ENCODE measurements at places on chromosomes 1 and 21.

DNA sequence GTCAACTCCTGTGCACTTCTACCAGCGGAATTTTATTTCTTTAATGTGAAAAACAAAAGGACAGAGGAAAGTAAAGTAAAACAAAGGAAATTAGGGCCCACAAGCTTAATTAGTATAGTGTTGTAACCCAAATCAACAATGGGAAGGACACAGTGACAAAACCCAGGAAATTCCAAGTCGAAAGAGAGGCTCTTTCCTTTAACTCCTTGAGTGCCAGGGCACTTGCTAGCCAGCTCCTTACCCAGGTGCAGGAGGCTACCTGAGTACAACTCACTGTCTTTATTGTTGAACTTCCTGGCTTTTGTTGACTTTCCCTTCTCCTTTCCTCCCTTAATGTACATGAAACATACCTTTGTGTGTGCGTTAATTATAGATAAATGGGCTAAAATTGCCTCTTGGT lies 55.0 kb downstream of the PEX14 start:
- DNase-seq, result no peak

GRCh38 chr1:187517546-187517945 lies 688.8 kb downstream of the PLA2G4A start:
- no peak for DNase-seq

DNA sequence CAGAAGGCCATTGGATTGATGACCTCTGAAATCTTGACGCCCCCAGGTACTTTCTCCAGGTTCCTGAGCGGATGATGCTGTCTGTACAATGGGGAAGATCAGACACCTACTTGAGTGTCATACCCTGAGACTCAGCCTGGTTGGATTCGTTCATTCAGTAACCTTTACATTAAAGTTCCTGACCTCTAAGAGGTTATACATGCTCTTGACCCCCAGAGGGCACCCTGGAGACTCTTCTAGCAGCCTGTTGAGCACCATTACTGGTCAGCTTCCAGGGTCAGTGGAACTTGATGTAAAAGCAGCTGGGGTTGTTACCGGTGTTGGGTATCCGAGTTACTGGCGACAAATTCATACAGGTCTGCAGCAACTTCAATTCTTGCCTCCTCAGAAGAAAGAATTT lies 114.3 kb upstream of the ZNF678 start:
- peak; percentile 12 for DNase-seq

GRCh38 chr1:46790446-46791101 lies 8.3 kb upstream of the CYP4B1 start:
- no peak for DNase-seq

GRCh38 chr1:206593351-206593925 lies 18.8 kb downstream of the EIF2D start:
- no peak for DNase-seq

- DNase-seq, result no peak
Measured at GRCh38 chr1:62288224-62288623, 31.0 kb downstream of the KANK4 start.

DNA sequence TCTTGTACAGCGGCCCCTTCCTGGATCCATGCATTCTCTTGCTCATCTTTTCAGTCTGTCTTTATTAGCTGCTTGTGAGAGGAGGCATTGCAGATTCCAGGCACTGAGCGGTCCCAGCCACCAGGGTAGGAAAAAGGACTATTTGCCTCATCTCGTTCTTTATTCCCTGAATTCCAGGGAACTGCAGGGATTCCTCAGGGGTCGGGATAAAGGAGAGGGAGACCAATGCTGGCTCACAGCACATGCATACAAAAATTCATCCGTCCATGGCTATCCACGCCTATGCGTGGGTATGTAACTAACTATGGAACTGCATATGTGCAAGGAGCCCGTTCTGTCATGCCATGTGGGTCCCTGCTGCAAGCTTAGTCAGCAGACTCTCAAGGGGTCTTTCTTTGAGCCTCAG lies 879 bp upstream of the PLPPR5 start:
- DNase-seq, result no peak

- DNase-seq, result peak; percentile 67
Measured at GRCh38 chr1:2381741-2382620, 9.4 kb downstream of the MORN1 start.

DNA sequence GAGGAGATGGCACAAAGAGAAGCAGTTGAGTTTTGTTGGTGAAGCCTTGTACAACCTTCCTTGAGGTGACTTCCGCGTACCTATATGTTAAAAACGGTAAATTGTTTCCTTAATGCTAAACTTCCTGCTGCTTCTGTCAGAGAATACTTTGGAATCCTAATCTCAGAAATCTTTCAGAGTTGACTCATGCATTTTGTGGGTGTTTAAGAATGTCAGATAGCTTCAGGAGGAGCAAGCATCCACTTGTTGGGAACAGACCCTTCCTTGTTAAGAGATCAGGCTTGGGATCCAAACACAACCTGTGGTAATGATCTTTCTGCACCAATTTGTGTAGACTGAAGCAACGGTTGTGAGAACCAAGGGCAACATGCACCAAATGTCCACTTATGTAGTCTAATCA lies 29.5 kb downstream of the AK4 start:
- DNase-seq, result no peak

DNA sequence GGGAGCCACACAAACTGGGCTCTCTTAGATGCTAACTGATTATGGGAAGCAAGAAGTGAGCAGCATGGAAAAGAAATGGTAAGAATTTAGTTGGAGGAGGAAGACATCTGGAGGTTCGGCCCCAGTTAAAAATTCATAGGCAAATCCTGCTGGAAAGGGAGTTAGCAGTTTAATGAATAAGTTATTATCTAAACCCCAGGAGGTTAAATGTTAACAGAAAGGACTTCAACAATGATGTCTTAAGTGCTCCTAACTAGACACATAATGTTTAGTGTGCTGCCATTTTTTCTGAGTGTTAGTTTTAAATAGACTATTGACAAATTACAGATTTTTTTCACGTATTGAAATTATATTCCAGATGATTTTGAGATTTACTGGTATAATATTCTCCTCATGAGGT lies 1265.3 kb upstream of the ADGRL2 start:
- no peak for DNase-seq

- DNase-seq, result no peak
Measured at GRCh38 chr1:37822906-37823815, 15.2 kb upstream of the YRDC start.

DNA sequence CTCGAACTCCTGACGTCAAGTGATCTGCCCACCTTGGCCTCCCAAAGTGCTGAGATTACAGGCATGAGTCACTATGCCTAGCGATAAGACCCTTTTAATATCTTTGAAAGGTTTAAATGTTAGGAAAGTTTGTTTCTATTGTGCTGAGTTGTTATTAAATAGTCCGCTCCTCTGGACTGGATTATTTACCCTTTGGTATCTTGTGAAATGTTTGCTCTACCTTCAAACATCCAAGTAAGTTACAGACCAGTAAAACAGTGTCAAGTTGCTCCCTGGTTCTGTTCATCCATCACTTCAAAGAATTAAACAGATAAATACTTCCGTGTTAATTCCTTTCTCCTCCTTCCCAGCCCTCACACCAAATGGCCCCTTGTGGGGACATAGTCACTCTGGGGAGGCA lies 44.8 kb downstream of the CASQ2 start:
- DNase-seq, result no peak

GRCh38 chr21:33949516-33950430 lies 34.2 kb upstream of the ATP5PO start:
- peak; percentile 66 for DNase-seq

DNA sequence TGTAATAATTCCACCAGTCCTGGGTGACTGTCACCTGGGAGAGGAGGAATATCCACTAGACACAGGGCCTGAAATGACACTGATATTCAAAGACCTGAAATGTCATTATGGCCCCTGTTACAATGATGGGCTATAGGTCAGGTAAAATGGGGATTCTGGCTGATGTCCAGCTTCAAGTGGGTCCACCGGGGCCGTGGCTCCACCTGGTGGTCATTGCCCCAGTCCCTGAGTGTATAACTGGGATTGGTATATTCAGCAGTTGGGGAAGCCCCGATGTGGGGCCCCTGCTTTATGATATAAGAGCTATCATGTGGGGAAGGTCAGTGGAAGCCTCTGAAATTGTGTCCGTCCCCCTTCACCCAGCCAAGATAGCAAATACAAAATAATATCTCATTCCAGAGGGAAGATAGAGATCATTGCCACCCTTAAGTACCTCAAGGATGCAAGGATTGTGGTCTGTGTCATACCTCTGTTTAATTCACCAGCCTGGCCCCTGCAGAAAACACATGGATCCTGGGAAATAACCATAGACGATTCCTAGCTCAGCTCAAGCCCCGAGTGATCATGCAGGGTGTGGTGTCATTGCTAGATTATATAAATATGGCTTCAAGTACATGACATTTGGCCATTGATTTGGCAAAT lies 19.4 kb downstream of the PLEKHO1 start:
- peak; percentile 31 for DNase-seq

DNA sequence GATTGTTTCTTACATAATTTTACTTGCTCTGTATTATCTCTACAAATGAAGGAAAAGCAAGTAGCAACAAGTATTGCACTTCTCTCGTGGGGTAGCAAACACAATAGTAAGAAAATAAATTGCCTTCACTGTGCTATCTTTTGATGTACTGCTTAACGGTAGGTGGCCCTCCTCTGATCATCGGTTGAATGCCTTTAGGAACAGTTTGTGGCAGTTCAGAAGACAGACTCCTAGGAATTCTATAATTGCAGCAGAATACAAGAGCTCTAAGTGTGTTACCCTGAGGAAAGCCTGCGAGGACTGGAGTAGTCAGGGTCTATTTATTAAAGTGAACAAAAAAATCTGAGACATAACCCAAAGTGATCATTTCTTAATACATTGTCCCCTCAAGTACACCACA lies 1135.9 kb downstream of the KCNT2 start:
- DNase-seq, result no peak

DNA sequence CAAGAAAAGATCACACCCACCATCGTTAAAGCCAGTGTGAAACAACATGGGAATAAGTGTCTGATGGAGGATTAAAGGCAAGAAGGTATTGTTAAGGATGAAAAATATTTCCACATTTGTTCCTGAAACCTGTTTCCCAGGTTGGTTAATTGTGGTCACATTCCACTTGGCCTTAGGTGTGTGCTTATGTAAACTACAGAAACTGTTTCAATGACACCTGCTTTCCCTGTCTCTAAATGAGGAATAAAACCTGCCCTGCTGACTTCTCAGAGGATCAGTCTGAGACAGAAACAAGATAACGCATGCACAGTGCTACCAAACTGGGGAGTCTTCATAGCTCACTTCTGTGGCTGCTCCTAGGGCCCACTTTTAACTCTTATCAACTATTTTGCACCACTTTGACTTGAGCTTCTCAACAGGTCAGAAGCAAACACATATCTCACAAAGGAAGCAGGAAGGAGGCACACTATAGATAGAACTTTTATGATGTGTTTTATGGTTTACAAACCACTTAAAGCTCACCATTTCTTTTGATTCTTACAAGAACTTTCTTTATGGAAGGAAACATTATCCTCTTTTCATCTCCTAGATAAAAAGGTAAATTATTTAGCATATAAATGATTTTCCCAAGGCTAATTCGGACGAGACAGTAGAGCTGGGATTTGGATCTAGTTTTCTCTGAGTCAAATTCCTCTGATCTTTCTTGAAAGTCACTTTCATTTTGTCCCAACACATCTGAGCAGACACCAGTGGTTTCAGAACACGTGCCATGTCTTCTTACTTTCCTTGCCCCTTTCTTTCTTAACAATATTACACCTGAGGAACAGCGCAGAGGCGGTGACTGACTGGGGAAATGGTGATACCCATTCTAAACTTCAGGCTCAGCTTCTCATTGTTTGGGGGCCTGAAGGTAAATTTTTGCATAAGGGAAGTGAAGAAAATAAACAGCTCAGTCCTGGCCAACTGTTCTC lies 33.4 kb downstream of the CYP2J2 start:
- DNase-seq, result no peak

- no peak for DNase-seq
Measured at GRCh38 chr1:245898581-245898980, 608.5 kb downstream of the SMYD3 start.

DNA sequence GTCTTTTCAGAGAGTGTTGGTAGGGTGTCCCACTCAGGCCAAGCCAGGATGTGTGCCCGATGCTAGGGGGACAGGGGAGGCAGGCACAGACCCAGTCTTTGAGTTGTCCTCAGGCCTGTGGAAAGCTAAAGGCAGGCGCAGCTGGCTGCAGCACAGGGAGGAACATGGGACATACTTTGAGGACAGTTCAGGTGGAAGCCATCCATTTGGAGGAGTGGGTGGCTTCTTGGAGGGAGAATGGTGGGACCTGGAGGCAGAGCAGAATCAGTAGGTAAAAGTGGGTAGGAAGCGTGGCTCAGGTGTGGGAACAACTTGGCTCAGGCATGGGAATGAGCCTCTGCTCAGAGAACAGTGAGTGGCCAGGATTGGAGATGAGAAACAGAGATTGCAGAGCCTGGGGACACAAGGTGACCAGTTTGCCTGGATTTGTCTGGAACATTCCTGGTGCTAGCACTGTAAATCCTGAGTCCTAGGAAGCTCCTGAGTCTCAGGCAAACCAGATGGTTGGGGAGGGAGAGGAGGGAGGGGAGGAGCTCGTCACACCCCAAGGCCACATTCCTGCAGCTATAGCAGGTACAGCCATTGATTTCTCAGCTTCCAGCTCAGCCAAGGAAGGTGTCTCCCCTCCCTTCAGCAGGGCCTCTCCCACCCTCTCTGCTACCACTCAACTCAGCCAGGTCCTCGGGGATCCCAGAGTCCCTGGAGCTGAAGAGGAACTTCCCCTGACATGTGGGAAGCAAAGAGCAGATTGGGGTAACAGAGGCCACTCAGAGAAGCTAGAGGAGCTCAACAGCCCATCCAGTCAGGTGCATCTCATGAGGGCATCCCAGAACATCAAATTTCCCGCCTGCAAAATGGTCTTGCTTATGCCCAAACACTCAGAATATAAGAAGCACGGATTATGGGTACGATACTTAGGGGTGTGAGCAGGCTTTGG lies 65.2 kb upstream of the TINAGL1 start:
- no peak for DNase-seq

DNA sequence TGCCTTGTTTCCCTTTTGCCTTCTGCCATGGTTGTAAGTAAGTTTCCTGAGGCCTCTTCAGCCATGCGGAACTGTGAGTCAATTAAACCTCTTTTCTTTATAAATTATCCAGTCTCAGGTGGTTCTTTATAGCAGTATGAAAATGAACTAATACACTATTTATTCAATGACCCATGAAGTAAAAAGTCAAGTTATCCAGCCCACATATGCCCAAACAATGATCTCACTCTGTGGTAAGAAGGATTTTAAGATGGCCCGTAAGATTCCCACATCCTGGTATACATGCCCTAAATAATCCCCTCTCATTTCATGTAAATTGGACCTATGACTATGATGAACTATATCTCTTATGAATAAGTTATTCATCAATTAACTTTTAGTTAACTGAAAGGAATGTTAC lies 1008.3 kb upstream of the B3GALT2 start:
- DNase-seq, result no peak

GRCh38 chr1:64042331-64043100 lies 160.9 kb upstream of the UBE2U start:
- no peak for DNase-seq

DNA sequence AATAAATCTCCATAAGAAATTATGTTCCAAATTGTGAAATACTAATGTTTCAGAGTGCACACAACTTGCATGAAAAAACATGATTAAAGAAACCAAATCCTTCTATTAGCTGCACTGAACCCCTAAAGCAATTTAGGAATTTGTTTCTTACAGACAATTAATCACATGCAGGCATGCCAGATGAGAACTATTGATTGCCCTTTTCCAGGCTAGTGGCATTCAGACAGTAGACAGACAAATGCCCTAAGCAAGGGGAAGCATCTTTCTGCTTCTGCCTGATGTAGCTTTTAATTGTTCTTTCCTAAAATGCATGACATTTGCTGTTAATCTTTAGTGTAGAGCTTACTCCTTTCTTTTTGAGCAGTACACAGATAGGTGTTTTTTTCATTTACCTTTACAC lies 229.5 kb downstream of the DPYD start:
- DNase-seq, result no peak

- no peak for DNase-seq
Measured at GRCh38 chr1:81678779-81679178, 122.0 kb upstream of the ADGRL2 start.

Data from activated T-helper 2 cell treated with anti-CD3 and anti-CD28 coated beads, Interferon-gamma antibody, Interleukin-2, Interleukin-4, amounts not matched to agents 10 μg/mL and 5 μg/mL and 100 μg/mL, durations not matched to agents 14 hours and 24 hours and 36 hours (primary cell).